ENCODE measurements at places on chromosomes 2 and 18.

- no peak for DNase-seq
Observed at GRCh38 chr18:80086281-80086680, 22.8 kb upstream of the ADNP2 start.

- peak; percentile 33 for DNase-seq
Observed at GRCh38 chr2:170711774-170712652, 3.1 kb upstream of the SP5 start.

DNA sequence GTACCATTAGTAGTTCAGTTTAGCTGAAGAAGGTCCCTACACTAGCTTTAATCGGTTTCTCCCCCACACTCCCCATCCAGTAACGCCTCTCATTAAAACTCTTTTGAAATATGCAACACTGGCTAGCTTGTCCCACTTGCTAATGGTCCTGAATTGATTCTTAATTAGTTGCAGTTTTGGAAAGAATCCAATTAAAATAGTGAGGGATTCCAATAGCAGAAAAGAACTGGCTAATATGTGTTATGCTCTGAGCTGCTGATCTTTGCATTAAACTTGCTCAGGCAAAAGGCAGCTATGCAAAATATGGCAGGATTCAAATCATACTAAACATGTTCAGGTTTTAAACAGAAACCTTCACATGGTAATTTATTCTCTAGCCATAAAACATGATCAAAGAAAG is 252.5 kb upstream of the HNRNPA3 start:
- DNase-seq: no peak

DNA sequence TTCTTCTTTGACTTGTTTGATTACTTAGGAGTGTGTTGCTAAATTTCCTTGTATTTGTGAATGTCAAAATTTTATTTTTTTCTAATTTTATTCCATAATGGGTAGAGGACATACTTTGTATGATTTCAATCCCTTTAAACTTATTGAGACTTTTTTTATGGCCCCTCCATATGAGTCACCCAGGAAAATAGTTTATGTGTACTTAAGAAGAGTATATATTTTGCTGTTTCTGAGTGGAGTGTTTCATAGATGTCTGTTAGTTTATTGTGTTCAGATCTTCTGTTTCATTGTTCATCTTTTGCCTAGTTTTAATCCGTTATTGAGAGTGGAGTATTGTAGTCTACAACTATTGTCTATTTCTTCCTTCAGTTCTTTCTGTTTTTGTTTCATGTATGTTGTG is 81.9 kb downstream of the EPB41L5 start:
- no peak for DNase-seq

GRCh38 chr2:19538411-19538963 is 180.1 kb upstream of the OSR1 start:
- no peak for DNase-seq

GRCh38 chr2:162327134-162327769 is 8.8 kb upstream of the IFIH1 start:
- DNase-seq: no peak

DNA sequence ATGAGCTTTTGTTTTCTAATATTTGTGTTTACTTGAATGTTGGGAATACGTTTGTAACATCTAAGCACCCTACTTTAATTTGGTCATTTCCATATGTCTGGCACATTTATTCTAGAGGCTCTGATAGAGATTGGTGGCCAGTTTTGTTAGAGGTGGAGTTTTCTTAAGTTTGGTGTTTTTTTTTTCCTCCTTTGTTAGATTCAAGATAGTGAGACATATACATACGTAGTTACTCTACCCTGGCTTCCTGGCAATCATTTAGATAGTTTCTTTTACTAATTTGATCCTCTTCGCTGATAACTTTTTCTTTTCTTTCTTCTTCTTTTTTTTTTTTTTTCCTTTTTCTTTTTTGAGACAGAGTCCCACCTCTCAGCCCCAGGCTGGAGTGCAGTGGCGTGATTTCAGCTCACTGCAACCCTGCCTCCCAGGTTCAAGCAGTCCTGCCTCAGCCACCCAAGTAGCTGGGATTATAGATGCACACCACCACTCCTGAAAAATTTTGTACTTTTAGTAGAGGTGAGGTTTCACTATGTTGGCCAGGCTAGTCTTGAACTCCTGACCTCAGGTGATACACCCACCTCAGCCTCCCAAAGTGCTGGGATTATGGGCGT is 26.6 kb downstream of the SMCHD1 start:
- no peak for DNase-seq

GRCh38 chr2:216571909-216572513 is 61.2 kb upstream of the IGFBP2 start:
- no peak for DNase-seq

DNA sequence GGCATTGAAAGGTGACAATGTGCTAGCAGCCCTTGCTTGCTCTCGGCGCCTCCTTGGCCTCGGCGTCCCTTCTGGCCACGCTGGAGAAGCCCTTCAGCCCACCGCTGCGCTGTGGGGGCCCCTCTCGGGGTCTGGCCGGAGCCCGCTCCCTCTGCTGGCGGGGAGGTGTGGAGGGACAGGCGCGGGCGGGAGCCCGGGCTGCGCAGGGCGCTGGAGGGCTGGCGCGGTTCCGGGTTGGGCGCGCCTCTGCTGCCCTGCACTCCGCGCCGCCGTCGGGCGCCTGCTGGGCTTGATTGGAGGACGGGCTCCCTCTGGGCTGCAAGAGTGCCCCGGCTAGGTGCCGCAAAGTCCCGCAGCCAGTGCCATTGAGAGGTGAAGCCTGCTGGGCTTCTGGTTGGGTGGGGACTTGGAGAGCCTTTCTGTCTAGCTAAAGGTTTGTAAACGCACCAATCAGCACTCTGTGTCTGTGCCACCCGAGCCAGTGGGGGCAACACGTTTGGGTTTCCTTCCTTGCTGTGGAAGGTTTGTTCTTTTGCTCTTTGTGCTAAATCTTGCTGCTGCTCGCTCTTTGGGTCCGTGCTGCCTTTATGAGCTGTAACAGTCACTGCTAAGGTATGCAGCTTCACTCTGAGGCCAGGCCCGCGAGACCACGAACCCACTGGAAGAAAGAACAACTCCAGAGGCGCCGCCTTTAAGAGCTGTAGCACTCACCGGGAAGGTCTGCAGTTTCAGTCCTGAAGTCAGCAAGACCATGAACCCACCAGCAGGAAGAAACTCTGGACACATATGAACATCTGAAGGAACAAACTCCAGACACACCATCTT is 14.8 kb upstream of the IMP4 start:
- no peak for DNase-seq

Measured in COR-L47 (cell line).